Germinal center (tissue), 1 donor: ENCODE measurements at places on chromosomes 5 and 9.
A peak's percentile ranks its signal among the peaks of the same experiment; 100 is the strongest.

DNA sequence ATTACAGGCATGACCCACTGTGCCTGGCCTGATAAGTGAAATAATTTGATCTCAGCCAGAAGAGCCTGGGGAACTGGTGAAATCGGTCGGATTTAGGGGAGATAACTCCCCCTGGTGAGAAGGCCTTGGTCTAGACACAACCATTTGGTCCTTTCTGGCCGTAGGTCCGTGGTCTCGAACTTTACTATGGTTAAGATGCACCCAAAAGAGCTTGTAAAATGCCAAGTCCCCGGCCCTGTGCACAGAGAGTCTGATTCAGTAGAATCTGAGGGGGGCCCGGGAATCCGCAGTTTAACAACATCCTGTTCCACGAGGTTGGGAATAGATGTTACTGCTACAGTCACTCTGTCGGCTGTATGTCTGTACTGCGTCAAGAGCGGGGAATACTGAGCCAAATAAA lies 140.7 kb downstream of the C9orf50 start:
- no peak for DNase-seq

DNA sequence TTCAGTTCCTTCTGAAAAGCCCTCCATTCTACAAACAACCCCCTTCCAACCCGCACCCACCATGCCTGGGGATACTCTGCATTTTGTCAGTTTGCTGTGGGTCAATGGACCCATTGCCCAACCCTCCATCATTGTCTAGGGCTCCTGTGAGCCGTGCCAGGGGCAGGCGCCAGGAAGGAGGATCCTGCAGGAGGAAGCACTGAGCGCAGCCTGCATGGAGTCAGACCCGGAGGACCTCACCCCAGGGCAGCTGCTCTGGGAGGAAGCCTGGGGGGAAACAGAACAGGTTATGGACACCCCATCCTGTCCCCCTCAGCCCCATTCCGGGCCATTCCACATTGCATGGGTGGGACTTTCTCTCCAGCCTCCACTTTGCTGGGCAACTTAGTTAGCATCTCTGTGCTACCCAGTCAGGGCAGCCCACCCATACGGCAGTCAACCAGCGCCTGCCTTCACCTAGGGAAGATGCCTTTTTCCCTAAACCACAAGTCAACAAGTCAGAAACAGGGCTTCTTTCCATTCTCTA lies 48.6 kb upstream of the VDAC1 start:
- no peak for DNase-seq

DNA sequence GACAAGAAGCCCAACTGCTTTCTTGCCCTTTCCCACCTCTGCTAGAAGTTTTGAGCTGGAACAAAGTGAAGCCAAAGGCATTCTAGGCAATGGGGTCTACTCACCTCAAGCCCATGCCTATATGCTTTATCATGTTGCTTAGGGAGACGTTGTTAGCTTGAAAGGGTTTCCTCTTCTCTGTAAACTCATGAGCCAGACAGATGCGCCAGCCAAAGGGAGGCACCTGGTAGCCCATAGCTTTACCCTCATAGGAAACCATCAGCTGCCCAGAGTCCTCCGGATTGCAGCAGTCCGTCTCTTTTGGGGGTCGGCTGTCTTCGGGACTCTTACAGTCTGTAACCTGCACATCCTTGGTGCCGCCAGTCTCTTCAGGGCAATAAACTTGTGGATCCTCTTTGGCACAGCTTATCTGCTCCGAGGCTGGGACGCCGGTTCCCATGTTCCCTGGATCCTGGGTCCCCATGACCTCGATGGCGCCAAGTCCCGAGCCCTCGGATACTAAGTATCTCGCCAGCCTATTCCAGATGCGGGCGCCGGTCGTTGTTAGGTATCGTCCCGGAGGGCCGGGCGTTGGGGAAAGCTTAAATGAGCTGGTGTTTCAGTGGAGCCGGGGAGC lies 678 bp downstream of the GBA2 start:
- no peak for DNase-seq

GRCh38 chr9:106324591-106325280 lies 538.2 kb upstream of the ZNF462 start:
- DNase-seq: no peak

DNA sequence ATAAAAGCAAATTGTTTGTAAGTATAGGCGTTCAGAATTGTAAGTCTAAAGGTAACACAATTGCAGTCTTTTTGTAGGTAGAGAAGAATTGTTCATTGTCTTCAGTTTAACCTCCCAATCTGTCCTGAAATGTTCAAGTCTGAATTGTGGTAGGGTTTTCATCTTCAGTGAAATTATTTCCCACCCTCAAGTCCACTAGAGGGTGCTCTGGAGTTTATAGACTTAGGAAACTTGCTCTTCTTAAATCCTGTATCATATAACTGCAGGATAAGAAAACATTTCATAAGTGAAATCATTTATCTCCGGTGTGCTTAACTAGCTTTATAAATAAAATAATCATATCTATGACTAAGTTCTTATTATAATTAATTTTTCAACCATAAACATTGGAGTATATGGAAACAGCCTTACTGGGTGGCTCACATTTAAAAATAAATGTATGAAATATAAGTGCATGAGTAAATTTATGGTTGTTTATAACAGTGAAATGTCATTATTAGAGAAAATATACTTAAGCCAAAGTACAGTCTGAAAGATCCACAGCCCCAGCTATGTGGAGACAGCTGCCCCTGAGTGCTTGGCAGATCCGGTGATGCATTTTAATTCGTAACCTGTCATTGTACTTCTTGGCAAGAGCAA lies 182.4 kb upstream of the OTULINL start:
- peak; percentile 51 for DNase-seq

DNA sequence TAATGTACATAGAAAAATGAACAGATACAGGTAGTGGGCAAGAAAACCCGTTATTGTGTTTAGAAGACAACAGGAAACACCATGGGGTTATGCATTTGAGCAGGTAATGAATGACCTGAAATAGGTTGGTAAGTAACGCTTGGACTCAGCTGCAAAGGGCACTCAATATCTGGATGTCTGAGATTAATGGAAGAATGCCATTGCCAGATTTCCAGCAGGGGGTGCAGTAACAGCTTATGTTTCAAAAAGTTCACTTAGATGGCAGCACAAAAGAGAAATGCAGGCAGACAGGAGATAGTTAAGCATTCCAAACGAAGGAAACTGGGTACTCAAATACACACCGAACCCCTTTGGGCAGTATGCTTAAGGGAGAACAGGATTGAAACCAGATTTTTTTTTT lies 285.5 kb upstream of the VLDLR start:
- DNase-seq: no peak

- no peak for DNase-seq
Observed at GRCh38 chr5:133285583-133286021, 233.8 kb downstream of the HSPA4 start.
